Stimulated activated CD4-positive, alpha-beta T cell treated with anti-CD3 and anti-CD28 coated beads, Interleukin-2, amount 100 ng/mL, for 4 hours (primary cell): ENCODE measurements at places on chromosomes 7 and 10.

GRCh38 chr7:135692055-135692454 lies 29.7 kb downstream of the STMP1 start:
- no peak for DNase-seq

- DNase-seq = no peak
Measured at GRCh38 chr7:16098585-16099179, 322.7 kb downstream of the CRPPA start.

- no peak for DNase-seq
Measured at GRCh38 chr10:74824184-74824899, 2.1 kb upstream of the KAT6B start.

DNA sequence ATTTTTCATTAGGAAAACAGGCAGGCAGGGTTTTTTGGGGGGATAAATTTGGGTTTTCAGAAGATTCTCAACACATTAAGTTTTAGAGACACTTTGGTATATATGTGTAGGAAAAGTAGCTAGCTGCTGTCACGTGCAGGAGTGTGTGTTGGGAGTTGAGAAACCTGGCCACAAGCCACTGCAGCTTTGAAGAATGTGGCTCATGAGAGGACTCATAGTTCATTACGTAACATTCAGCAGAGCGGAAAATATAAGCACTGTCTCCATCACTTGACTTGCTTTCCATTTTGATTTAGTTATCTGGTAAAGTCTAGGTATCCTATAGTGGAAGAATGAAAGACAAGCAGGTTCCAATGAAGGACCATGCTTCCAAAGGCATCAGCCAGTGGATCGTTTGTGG lies 31.2 kb downstream of the SMNDC1 start:
- peak; percentile 28 for DNase-seq

DNA sequence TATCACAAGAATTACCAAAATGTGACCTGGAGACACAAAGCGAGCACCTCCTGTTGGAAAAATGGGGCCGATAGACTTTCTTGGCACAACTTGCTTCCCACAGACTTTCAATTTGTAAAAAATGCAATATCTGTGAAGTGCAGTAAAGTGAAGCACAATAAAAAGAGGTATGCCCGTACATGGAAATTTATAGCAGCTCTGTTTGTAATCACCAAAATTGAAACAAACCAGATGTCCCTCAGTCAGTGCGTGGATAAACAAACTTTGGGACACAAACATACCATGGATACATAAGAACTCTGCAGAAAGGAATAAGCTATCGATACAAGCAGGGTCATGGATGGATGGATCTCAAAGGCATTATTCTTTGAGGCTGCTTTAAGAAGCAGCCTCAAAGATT lies 33.6 kb downstream of the ARID5B start:
- DNase-seq = no peak
